ENCODE measurements at places on chromosomes 7 and 10.

- no peak for DNase-seq
These were observed 88.1 kb upstream of the CUX1 start for GRCh38 chr7:101729241-101729883.

GRCh38 chr7:140923358-140924006, 1.2 kb downstream of the BRAF start:
- peak; percentile 15 for DNase-seq

GRCh38 chr7:23285657-23286646, 13.2 kb upstream of the MALSU1 start:
- DNase-seq = no peak

GRCh38 chr10:50577681-50578350, 45.9 kb downstream of the SGMS1 start:
- DNase-seq = peak; percentile 51

- DNase-seq = no peak
These were observed 41.8 kb downstream of the CD36 start for GRCh38 chr7:80679921-80680907.

GRCh38 chr10:123097039-123097438, 38.7 kb upstream of the HMX3 start:
- DNase-seq = no peak

- no peak for DNase-seq
These were observed 12.6 kb upstream of the ARL4A start for GRCh38 chr7:12674861-12675260.

GRCh38 chr7:20165146-20165510, 52.1 kb downstream of the MACC1 start:
- no peak for DNase-seq

DNA sequence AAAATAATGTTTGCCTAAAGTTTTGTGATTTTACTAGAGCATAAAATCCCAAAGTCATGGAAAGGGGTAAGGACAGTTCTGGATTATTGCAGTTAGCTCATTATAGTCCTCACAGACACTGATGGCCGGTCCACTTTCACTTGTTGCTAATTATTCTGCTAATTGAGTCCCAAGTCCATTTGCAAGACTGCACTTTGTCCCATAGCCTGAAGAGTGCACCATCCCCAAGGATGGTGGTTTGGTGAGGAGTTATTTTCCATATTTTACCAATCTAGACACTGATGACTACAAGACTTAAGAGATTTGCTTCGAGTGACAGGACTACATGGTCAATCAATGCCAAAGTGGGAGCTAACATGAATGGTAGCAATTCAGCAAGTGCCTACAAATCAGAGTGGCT, 181.8 kb upstream of the CACNA2D1 start:
- no peak for DNase-seq

DNA sequence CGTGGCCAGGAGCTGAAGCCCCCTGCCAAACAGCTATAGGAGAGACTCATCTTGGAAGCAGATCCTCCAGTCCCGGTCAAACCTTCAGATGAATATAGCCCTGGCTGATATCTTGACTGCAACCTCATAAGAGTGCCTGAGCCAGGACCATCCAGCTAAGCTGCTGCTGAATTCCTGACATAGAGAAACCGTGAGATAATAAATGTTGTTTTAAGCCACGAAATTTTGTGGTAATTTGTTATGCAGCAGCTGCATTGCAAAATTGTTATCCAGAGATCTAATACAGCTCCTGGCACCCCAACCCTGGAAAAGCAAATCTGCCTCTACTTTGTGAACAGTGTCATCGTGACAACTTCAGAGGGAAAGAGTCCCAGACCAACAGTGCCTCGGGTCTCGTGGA, 119.9 kb downstream of the CREB5 start:
- DNase-seq = no peak

GRCh38 chr10:80415734-80416478, 7.6 kb downstream of the PRXL2A start:
- DNase-seq = no peak

DNA sequence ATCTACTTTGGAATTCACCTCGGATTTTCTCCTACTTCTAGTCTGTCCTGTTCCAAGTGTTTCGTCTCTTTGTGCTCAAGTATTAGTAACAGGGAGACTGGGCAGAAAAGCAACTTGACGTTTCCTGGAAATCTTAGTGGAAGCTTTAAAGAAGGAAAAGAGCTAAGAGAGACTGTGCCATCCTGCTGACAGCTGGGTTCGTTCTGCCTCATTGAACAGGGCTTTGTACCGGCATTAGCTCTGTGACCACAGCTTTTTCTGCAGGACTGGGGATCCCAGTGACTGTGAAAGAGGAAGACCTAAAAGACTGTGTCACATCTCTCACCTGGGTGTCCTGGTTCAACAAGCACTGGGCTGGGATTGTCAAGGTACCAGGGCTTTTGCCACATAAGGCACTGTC, 70.8 kb upstream of the CDCA7L start:
- peak; percentile 79 for DNase-seq

GRCh38 chr10:89201345-89202032, 5.6 kb downstream of the CH25H start:
- no peak for DNase-seq

DNA sequence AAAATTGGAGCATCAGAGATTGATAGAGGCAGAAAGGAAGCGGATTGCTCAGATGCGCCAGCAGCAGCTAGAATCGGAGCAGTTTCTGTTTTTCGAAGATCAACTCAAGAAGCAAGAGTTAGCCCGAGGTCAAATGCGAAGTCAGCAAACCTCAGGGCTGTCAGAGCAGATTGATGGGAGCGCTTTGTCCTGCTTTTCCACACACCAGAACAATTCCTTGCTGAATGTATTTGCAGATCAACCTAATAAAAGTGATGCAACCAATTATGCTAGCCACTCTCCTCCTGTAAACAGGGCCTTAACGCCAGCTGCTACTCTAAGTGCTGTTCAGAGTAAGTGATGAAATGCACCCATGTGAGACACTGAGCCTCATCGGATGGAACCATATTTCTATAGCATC, 33.1 kb downstream of the STAMBPL1 start:
- DNase-seq = no peak

DNA sequence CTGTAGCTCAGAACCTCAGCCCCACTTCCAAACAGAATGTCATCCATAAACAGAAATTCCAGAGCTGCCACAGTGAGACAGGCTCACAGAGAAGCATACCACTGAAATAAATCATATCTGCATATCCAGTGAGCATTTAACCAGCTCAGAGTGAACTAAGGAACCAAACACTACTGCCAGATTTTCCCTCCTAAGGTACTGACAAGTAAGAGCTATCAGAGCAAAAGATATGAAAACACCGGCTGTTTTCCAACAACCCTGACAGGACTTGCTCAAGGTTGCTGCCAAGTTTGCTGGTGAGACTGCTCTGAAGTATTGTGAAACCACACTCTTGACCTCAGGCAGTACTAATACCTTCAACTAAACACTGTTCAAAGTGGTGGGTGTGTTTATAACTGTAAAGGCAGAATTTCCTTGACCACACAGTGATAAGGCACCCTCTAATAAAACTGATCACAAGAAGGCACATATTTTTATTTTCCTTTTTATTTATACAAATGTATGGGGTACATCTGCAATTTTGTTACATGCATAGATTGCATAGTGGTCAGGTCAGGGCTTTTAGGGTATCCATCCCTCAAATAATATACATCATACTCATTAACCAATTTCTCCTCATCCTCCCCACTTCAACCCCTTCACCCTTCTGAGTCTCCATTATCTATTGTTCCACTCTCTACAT, 18.3 kb downstream of the SGMS1 start:
- DNase-seq = no peak

- DNase-seq = no peak
These were observed 118.1 kb downstream of the MYOF start for GRCh38 chr10:93363891-93364648.

DNA sequence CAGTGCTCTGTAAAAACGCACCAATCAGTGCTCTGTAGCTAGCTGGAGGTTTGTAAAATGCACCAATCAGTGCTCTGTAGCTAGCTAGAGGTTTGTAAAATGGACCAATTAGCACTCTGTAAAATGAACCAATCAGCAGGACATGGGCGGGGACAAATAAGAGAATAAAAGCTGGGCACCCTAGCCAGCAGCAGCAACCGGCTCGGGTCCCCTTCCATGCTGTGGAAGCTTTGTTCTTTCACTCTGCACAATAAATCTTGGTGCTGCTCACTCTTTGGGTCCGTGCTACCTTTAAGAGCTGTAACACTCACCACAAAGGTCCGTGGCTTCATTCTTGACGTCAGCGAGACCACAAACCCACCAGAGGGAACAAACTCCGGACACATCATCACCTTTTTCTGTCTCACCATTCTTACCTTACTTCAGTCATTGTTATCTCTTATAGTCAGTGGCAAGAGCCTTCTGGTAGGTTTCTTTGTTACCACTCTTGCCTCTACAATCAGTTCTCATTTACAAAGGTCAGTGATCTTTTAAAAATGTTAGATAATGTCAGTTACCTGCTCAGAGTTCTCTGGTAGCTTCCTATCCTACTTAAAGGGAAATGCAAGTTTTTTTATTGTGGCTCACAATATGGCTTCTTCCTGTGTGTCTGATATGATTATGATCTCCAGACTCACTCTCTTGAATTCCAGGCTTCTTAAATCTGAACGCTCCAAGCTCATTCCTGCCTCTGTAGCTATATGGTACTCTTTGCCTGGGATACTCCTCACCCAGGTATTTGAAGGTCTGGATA, 4.5 kb downstream of the STAM start:
- no peak for DNase-seq

DNA sequence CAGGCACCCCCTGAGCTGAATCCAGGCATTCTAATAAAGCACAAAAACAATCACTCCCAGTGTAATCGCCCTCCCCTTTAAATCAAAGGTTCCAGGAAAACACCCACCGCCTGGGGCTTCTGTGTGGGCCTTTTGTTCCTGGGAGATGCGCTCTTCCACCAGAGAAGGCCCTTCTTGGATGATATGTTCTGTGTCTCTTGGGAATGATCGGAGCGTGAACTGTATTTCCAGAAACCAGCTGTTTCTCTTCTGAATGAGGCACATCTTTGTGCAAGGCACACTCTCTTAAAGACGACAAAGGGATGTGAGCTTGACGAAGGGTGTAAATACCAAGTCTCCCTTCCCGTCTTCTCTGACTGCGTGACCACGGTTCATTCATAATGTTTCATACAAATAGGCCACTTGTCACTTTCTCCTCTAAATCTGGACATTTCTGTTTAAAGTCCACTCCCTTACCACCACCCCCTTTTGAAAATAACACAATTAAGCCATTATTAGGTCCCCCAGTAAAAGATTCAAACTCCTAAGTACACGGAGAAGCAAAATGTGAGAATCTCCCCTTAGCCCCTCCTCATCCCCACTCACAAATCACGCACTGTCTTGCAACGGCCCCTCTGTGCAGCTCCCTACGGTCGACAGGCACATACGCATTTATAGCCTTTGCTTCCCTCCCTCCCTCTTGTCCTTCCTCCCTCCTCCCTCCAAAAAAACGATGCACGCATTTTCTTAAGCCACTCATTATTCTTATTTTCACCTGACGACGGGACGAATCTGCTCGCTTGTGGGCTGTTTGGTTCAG, 45.6 kb upstream of the ENO4 start:
- no peak for DNase-seq

DNA sequence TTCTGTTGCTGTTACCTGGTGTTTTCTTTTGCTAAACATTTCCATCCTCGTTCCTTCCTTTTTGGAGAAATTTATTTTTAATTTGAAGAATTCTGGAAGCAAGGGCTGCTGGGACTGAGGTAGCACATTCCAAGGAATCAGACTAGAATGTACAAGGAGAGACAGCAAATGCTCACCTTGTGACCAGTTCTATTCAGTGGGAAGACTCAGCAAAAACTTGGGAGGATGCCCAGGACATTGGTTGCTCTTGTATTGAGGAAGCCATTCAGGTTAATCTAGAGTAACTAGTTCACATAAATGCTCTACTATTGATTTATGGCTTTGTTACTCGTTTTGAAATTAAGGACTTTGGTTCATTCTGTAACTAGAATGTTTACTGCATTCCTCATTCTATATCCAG, 11.3 kb downstream of the PLCE1 start:
- DNase-seq = no peak

- DNase-seq = no peak
These were observed 13.2 kb downstream of the LAMB1 start for GRCh38 chr7:107989618-107990373.

DNA sequence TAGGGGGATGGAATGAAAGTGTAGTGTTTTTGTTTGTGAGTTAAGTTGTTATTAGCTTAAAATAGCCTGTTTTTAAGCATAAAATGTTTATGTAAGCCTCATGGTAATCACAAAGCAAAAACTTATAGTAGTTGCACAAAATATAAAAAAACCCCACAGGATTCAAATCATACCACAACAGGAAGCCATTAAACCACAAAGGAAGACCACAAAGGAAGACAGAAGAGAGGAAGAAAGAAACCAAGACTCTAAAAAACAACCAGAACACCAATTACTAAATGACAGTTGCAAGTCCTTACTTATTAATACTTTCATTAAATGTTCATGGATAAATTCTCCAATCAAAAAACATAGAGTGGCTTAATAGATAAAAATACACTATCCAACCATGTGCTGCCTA, 63.6 kb downstream of the ANKRD7 start:
- no peak for DNase-seq

DNA sequence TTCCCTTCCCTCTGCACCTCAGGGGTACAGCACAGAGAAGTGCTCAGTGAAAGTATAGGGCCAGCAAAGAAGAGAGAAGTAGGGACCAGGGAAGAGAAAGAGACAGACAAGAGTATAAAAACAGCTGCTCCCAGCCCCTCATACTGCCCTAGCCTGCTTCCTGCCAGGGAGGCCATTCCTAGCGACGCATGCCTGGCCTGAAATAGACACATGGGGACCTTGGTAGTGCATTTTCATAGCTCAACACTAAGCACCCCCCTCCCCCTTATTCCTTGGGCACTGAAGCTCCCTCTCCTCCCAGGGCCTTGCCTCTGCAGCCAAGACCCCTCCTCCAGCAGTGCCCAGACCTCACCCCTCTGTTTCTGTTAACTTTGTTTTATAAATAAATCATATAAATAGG, 64.7 kb downstream of the ZMIZ1 start:
- DNase-seq = no peak

DNA sequence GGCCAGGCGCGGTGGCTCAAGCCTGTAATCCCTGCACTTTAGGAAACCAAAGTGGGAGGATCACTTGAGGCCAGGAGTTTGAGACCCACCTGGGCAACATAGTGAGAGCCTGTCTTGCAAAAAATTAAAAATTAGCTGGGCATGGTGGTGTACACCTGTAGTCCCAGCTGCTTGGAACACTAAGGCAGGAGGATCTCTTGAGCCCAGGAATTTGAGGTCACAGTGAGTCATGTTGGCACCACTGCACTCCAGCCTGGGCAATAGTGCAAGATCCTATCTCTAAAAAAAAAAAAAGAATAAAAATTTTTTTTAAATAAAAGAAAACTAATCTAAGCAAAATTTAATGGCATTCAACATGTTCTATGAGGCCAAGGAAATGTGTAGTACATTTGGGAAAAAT, 44.9 kb upstream of the UBN2 start:
- DNase-seq = no peak

DNA sequence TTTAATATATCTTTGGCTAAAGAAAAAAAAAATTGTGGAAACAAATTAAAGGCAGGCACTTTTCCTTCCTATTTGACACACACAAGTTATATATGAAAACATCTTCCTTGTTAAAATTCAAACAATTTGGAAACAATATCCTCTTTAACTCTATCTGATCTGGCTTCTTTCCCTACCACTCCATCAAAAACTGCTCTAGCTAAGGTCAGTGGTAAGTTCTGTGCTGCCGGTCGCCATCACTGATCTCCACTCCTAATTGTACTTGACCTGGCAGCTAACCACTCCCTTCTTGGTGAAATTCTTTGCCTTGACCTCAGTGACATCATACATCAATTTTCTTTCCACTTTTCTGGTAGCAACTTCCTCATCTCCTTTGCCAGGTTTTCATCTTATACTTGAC, 47.9 kb upstream of the MRLN start:
- DNase-seq = no peak
